ENCODE measurements at places on chromosomes 6 and 20.

GRCh38 chr6:47967843-47968242, 143.2 kb downstream of the PTCHD4 start:
- DNase-seq, result no peak

DNA sequence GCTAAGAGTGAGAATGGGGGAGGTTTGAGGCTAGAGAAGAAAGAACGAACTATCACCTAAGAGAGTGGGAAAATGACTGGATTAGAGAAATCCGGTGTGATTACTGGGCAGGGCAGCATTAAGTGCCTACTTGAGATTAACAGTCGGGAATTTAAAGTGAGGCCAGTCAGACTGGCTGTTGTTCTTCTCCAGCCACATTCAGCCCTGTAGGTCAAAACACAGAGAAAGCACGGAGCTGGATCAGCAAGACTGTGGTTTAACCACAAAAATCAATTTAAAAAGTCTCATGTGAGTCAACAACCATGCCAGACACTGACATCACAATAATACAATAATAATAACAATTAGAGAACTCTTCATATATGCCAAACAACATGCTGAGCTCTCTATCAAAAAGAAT, 301.9 kb upstream of the SGK1 start:
- no peak for DNase-seq

DNA sequence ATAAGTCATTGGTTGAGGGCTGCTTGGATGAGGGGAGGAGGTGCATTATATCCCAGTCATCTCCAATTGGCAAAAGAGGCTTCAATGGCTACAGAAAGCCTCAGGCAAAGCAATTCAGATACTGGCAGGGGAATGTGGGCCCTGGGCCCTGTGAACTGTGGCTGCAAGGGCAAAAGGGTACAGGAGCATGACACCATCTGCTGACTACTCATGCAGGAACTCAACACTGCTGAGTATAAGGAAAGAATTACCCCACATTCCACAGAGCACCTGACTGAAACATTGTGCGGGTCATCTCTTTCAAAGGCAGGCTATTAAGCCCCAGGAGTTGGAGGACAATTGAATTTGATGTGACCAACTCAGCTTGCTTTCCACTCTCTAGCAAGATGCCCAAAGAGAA, 92.1 kb upstream of the SPTLC3 start:
- DNase-seq, result no peak

DNA sequence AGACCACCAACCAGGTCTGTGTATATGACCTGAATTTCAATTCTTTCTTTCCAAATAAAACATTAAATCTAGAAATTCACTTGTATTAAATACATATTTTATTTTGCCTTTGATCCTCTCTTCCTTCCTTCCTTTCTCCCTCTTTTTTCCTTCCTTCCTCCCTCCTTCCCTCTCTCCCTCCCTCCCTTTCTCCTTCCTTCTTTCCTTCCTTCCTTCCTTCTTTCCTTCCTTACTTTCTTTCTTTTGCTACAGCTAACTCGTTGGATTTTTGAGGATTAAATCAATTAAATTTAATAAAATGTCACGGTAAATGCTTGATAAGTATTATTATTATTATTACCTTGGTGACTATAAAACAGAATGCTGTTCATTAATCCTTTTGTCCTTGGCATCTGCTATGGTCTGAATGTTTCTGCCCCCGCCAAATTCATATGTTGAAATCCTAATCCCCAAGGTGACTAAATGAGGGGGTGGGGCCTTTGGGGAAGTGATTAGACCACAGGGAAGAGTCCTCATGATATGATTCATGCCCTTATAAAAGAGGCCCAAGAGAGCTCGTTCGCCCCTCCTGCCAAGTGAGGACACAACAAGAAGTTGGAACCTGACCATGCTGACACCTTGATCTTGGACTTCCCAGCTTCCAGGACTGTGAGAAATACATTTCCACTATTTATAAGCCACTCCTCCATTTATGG, 67.6 kb upstream of the BTBD3 start:
- DNase-seq, result no peak

- no peak for DNase-seq
Observed at GRCh38 chr6:146545581-146545980, 1.9 kb downstream of the RAB32 start.

DNA sequence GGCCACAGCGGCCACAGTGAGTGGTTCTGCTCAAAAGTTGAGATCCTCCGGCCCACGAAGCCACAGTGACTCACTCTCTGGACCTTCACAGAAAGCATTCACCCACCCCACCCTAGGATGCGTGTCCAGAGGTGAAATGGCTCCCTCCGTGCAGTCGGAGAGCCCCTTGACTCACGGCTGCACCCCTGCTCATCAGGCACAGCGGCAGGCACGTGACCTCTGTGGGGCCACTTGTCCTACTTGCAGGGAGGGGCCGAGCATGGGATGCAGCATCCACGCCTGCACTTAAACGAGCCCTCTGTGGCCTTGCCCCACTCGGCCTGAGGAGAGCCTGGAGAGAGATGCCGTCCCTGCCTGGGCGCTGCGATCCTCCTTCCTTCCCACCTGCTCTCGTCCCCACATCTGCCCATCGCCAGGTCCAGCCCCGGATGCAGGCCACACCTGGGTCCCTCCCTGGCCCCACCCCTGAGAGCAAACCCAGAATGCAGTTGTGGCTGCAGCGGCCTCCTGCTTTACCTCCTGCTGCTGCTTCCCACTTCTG, 28.7 kb downstream of the NTSR1 start:
- no peak for DNase-seq

- DNase-seq, result no peak
Observed at GRCh38 chr20:49583669-49584417, 15.9 kb upstream of the PTGIS start.

- DNase-seq, result no peak
Observed at GRCh38 chr20:61991476-61991875, 74.2 kb downstream of the TAF4 start.

- DNase-seq, result no peak
Observed at GRCh38 chr6:29976253-29976587, 33.9 kb downstream of the HLA-A start.

Data from CD4-positive, alpha-beta T cell treated with Interleukin-17A for 1 hour (primary cell).